ENCODE measurements at places on chromosomes 3 and 15.

GRCh38 chr3:140018556-140018955 lies 83.6 kb downstream of the CLSTN2 start:
- no peak for DNase-seq

DNA sequence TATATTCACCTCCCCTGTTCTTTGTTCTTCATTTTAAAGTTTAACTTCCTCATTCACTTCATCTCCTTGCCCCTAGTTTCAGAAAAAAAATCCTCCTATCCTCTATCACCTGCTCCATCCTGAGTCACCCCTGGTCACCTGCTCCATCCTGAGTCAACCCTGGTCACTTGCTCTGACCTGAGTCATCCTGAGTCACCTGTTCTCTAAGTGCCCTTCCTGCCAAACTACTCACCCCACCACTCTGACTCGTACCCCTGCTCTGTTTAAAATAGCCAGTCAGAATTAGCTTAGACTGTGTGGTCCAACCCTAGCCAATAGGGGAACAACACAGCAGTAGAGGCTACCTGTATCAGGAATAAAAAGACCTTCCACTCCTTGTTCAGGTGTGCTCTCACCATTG lies 716.9 kb downstream of the ZBBX start:
- DNase-seq = no peak

DNA sequence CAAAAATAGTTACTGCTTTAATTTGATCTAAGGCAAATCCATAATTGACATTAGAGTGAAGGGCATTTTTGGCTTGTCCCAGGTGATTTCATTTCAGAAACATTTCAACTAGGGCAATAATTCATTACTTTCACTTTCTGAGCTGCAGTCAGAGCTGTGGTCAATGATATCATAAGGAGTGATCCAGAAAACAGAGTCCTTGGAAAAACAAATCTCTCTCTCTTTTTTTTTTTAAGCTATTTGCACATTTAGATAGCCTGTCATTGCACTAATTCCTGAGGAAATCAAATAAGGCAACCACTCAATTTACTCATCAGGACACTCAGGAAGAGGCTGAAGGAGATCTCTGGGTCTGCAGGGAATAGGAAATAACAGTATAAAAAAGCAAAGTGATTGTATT lies 269.5 kb upstream of the LRRC3B start:
- no peak for DNase-seq

GRCh38 chr3:138842483-138843188 lies 7.9 kb upstream of the PIK3CB start:
- DNase-seq = no peak

- DNase-seq = no peak
These were observed 296.3 kb downstream of the UACA start for GRCh38 chr15:70466895-70467529.

- DNase-seq = no peak
These were observed 75.3 kb downstream of the RFX7 start for GRCh38 chr15:56168394-56168793.

DNA sequence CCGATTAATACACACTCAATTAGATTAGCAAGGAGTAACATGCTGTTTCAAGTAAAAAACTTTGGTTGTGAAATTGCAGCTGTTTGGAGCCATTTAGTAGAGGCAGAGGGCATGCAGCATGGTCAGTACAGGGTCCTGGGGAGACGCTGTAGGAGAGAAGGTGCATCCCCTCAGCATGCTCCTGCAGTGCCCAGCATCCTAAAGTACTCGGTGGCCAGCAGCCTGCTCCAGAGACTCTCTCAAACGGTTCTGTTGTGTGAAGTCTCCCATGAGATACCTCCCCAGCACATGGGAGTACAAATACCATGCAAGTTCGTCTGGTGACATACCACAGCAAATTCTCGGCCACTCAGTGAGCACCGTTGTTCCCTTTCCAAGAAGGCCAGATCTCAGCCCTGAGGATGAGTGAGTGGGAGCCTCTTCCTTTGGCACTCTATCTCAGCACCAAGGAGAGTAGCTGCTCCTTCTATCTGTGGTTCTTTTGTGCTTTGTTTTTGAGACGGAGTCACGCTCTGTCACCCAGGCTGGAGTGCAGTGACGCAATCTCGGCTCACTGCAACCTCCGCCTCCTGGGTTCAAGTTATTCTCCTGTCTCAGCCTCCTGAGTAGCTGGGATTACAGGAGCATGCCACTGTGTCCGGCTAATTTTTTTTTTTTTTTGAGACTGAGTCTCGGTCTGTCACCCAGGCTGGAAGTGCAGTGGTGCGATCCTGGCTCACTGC lies 72.7 kb downstream of the TJP1 start:
- no peak for DNase-seq

- no peak for DNase-seq
These were observed 727 bp downstream of the RAP2B start for GRCh38 chr3:153162513-153163392.

GRCh38 chr3:186386883-186387560 lies 25.0 kb upstream of the DGKG start:
- no peak for DNase-seq

- DNase-seq = no peak
These were observed 776 bp downstream of the VGLL3 start for GRCh38 chr3:86990012-86990733.

Data from SK-N-MC (cell line).